ENCODE measurements at places on chromosomes 1 and 21.
A peak's percentile ranks its signal among the peaks of the same experiment; 100 is the strongest.

- no peak for DNase-seq
Observed at GRCh38 chr1:220810963-220811362, 24.2 kb downstream of the MTARC1 start.

DNA sequence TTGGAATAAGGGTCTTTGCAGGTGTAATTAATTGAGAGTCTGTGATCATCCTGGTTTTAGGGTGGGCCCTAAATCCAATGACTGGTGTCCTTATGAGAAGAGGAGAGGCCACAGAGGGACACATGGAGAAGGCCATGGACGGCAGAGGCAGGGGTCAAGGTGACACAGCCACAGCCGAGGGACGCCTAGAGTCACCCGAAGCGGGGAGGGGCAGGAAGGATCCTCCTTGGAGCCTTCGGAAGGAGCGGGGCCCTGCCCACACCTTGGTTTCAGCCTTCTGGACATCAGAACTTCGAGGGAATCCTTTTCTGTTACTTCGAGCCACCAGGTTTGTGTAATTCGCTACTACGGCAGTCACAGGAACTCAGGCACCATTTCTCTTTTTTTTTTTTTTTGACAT lies 31.1 kb downstream of the RRP1 start:
- DNase-seq, result no peak

DNA sequence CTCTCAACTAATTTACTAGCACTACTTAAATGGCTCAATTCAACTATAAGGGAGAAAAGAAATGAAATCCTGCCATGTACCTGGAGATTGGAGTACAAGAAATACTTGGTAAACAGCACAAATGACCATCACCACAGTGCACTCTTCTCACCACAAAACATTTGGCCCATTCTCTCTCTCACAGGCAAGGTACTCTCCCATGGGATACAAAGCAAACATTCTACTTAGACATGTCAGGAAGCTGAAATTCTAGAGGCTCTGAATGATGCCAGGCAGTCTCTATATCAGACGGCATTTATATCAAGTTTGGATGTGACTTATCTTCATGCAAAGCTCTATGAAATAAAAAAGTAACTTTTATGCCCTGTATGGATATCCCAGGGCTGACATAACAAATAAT lies 72.5 kb downstream of the DPT start:
- no peak for DNase-seq

GRCh38 chr1:186093437-186093836 lies 281.6 kb downstream of the TPR start:
- DNase-seq, result no peak

- no peak for DNase-seq
Observed at GRCh38 chr1:44581205-44581604, 93.1 kb downstream of the TMEM53 start.

- no peak for DNase-seq
Observed at GRCh38 chr1:209689477-209689876, 14.3 kb downstream of the G0S2 start.

GRCh38 chr1:87759421-87760087 lies 430.9 kb downstream of the LMO4 start:
- DNase-seq, result no peak

- no peak for DNase-seq
Observed at GRCh38 chr1:51519865-51520699, 1.0 kb upstream of the EPS15 start.

GRCh38 chr1:17134034-17134433 lies 14.8 kb upstream of the PADI2 start:
- no peak for DNase-seq

DNA sequence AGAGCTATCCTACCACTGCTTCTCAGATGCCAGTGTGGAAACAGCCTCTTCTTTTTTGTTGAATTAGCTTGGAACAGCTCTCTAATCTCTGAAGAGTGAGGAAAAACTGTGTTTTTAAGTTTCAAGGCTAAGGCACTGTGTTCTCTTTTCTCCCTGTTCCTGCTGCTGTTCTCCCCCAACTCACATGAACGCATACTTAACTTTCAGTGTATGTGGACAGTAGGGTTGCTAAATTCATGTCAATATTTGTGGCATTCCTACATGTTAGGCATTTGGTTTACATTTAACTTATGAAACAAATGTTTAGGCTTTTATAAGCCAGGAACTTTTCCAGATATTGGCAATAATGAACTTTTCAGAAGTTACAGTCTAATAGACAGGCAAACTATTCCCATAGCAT lies 6.8 kb downstream of the BACH1 start:
- DNase-seq, result no peak

DNA sequence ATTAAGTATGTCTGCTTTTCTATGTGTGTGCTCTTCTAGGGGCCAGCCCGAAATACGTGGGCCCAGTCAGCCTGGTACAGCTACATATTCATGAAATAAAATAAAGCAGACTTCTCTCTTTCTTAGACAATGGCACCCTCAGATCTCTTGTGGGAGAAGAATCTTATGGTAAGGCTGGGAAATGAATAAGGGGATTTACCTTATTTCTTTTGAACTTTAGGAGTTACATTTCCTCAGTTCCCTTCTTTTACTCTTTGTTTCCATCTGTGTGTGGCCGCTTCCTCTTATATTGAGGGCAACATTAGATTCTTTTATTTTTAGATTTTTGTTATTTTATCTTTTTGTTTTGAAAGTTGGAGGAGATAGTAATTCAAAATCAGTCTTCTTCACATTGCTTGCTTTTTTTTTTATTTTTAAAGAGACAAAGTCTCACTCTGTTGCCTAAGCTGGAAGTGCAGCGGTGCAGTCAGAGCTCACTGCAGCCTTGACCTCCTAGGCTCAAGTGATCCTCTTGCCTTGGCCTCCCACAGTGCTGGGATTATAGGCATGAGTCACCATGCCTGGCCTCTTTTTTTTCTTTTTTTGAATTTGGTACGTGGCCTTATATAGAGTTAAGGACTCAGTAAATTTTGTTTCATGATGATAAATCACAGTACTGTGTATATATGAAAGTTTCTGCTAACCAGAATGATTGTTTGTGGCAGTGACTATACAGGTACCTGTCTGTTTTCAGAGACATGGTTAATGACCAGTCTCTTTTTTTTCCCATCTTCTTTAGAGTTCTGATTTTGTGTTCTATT lies 9.1 kb downstream of the LAMC1 start:
- no peak for DNase-seq

GRCh38 chr1:204712708-204713430 lies 27.3 kb upstream of the LRRN2 start:
- no peak for DNase-seq

- no peak for DNase-seq
Observed at GRCh38 chr1:24204116-24204515, 17.0 kb upstream of the IFNLR1 start.

GRCh38 chr1:54342288-54342687 lies 63.9 kb downstream of the SSBP3 start:
- no peak for DNase-seq

DNA sequence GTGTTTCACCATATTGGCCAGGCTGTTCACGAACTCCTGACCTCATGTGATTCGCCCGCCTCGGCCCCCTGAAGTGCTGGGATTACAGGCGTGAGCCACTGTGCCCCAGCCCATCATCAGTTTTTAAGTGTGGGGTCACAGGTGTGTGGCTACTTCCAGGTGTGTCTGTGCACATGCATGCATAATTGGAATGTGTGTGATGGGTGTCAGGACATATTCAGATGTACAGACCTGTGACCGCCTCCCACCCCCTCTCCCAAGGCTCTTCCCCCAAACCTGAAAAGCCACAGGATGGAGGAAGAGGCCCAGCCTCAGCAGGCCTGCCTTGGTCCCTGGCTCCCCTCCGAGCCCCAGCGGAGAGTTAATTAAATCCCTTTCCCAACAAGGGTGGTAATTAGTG lies 37.3 kb upstream of the CSF3R start:
- no peak for DNase-seq

GRCh38 chr1:115694805-115695204 lies 53.0 kb downstream of the VANGL1 start:
- DNase-seq, result no peak

GRCh38 chr1:246110343-246111219 lies 396.5 kb downstream of the SMYD3 start:
- DNase-seq, result no peak

GRCh38 chr1:212030936-212031528 lies 4.3 kb downstream of the INTS7 start:
- no peak for DNase-seq

DNA sequence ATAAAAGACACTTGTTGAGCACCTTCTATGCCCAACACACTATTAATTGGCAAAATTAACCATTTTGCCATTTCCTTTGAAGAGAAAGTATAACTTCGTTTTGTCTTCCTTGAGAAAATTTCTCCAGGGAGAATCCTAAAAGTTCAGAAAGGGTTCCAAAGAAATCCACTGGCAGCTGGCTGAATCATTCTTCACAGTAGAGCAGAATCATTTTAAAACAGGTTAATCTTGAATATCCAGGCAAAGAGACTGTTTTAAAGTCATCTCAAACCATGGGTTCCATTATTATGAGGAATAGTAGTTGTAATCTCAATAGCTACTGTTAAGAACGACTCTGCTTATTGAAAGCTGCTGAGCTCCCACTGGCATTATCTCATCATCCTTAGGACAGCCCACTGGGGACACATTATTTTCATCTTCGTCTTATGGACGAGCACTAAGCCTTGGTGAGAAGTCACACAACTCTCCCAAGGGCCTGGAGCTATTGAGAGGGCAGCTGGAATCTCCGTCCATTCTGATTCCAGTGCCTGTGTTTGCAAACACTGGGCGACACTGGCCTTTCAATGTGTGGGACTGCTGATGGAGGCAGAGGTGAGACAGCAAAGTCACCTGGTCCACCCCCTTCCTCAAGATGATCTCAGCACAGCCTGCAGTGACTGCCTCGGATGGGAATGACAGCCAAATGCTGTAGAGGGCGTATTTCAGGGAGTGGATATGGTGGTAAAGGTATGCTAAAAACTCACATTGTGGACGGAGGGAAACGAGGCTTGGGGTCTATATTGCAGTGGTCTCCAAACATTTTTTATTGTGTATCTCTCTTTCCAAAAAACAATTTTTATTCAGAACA lies 15.3 kb upstream of the PGBD5 start:
- DNase-seq, result no peak

DNA sequence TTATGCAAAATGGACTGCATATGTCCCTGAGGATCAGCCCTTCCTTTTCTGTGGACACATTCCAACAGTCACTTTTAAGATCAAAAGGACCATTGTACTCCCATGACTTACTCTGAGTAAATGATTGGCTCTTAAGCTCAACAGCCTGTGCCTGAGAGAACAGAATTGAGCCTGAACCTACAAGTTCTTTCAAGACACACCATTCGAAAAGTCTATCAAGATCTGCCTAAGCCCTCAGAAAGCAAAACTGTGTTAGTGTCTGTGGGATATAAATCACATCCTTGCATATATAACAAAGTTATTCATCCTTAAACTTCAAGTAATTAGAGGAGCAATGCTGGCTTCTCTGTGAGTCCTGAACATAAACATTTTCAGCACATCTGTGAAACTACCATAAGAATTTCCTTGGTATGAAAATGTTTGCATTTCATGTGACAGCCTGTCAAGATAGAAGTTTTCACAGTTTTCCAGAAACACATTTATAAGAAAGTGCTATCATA lies 41.6 kb downstream of the PCNX2 start:
- DNase-seq, result no peak

DNA sequence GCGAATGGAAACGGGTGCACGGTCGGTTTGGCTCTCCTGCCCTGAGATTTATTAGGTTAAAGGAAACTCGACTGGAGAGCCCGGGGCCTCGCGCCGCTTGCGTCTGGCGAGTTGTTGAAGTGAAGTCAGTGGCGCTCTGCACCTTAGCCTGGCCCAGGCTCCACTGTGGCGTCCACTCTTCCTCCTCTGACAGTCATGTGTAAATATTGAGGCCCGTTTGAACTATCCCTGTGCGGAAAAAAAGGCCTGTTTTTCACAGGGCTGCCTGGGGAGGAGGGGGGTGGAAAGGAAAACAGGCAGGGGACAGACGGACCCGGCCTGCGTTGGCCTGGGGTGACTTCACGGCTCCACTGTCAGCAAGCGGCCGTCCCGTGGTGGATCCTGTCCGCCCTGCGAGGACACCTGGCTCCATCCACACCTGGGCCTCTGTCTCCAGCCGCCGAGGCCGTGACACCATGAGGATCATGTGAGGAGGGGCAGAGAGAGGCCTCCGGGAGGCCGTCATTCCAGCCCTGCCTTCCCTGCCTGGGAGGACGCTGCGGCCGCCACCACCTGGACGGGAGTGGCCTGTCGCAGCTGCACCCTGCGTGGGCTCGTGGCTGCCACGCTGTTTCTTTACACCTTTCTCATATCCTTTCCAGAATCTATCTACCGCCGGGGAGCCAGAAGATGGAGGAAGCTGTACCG lies 59.8 kb downstream of the FAAP20 start:
- no peak for DNase-seq

- peak; percentile 77 for DNase-seq
Observed at GRCh38 chr1:192575499-192576189, at the start of gene RGS1. Gene RGS1 (plus strand): TSS chr1:192575773. CDS start chr1:192575793, 20 bp downstream.

DNA sequence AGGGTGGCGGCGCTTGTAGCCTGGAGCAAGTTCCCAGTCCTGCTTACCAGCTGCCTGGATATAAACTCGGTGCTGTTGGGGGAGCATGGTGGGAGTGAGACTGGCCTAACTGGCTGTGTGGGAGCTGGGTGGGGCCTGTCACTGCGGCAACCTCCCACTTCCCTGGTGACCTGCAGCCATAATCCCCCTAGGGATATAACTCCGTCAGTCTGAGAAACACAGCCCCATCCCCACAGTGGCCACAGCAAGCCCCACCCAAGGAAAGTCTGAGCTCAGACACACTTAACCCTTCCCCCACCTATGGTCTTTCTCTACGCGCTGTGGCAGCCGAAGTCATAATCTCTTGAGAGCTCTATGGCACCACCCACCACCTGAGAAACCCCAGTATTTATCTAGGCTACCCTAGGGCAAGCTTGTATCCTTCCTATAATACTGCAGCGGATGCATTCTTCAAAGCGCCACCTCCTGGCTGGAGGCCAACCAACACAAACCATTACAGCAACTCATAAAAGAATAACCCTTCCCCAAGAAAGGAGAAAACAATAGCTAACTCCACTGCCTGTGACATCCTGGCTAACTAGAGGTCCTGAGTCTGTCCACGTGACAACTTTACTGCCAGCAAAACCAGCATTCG lies 57.4 kb downstream of the ZNF648 start:
- no peak for DNase-seq

GRCh38 chr1:5376538-5377247 lies 615.5 kb downstream of the NPHP4 start:
- no peak for DNase-seq

DNA sequence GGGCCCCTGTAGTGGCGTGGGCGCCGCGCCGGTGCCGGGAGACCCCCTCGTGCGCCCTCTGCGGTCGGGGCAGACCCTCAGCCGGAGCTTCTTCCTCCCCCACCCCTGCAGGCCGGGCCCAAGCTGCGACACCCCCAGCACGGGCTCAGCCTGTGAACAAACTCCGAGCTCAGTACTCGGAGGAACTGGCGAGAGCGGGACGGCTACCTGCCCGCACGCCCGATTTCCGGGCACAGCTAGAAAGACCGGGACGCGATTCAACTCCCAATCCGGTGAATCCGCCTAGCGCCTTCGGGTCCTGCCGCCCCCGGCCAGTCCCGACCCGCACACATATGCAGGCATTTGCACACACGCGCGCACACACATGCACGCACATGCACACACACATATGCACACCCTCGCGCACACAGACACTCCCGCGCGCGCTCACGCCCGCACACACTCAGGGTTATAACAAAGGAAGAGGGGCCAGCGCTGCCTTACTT lies 580 bp upstream of the BLACAT1 start:
- no peak for DNase-seq
